ENCODE measurements at places on chromosomes 12 and 14.

DNA sequence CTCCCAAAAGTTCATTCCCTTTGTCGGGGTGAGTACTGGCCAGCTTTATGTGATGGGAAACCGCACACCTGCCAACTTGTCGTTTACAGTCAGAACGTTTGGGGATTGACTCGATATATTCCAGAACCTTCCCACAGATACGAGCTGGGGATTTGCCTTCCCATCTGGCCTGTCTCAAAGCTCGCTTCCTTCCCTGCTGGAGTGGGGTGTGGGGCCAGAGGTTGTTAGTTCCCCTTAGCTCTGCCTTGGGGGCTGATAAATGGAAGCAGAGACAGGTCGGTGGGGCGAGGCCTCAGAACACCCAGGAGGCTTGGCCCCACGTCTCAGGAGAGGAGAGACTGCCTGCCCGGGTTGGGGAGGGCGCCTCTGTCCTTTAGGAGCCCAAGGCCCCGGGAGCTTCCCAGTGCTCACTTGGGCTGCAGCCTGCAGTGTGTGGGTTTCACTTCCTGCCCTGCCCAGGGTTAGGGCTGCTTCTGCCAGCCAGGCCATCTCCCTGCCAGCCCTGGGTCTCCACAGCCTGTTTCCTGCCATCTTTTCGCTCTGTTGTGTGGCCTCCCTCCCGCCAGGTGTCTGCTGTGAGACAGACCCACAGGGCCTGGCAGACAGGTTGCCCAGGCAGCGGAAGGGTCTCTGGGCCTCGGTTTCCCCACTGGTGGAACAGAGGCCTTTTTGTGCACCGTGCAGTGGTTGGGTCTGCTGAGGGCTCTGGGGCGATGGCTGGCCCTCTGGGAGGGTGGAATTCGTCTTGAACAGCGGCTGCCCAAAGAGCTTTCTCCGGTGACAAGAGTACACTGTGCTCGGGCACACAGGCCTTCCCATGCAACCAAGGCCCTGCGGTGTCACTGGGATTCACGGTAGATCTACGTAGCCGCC lies 8.1 kb upstream of the TEX22 start:
- no peak for DNase-seq

DNA sequence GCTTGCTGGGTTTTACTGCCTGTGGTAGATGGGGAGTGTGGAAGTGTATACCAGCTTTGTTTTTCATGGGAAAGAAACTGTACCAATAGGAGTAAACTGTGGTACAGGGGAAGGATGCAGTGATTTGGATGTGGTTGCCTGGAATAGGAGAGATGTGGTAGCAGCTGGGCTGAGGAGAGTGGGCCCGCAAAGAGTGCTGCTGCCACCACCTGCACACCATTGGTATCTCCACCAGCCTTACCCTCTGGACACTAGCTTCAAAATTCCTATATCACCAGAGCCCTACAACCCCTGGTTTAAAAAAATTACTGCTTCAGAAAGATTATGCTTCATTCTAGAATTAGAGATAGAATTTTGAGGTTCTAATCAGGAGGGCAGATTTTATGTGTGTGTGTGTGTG lies 53.6 kb downstream of the AKAP6 start:
- DNase-seq: no peak

DNA sequence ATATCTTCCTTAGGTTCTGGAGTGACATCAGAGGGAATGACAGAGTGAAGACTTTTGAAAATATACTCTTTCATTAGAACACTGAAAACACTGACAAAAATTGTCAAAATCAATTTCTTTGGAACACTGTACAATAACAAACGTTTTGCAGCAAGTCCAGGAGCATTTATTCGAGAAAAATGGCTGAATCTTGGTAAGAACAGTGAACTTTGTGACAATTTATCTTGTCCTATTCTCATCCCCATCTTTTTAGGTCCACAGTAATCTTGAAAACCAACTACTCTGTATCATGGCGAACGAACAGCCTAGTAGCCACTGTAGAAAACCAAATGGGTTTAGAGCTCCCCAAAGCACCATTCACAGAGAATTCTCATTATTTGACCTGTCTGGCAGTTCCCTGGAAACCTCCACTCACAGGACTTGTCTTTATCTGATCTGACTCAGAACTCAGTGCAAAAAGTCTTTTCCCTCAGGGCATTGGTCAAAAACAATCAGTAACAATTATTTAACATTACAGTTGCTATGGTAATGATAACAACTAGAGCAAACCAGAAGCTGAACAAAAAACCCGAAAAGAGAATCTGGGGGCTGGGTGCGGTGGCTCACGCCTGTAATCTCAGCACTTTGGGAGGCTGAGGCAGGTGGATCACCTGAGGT lies 20.3 kb upstream of the PPP2R5E start:
- no peak for DNase-seq

DNA sequence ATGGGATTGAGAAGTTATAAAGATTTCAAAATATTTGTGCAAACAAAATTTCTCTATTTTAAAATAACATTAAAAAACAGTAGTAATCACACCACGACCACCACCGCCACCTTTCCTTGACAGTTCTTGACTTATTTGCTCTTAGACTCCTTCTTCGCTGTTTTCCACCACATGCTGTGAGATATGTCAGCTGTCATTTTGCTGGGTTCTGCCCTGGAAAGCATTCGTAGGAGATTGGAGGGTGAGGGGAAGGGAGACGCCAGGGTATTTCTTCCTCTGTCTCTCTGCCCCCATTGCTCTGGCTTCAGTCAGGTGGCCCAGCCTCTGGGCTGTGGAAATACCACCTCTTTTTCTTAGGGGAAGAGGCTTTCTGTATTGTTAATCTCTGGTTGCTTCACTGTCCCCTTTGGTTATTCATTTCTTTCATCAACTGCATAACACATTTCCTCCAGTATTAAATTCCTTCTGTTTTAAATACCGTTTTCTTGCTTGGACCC lies 186.2 kb downstream of the NEDD1 start:
- DNase-seq: no peak

- DNase-seq: no peak
These were observed 174.5 kb downstream of the DACT1 start for GRCh38 chr14:58812050-58812910.

GRCh38 chr12:4307593-4308333 lies 13.2 kb upstream of the TIGAR start:
- no peak for DNase-seq

GRCh38 chr12:99977550-99977949 lies 7.2 kb downstream of the ANKS1B start:
- no peak for DNase-seq

DNA sequence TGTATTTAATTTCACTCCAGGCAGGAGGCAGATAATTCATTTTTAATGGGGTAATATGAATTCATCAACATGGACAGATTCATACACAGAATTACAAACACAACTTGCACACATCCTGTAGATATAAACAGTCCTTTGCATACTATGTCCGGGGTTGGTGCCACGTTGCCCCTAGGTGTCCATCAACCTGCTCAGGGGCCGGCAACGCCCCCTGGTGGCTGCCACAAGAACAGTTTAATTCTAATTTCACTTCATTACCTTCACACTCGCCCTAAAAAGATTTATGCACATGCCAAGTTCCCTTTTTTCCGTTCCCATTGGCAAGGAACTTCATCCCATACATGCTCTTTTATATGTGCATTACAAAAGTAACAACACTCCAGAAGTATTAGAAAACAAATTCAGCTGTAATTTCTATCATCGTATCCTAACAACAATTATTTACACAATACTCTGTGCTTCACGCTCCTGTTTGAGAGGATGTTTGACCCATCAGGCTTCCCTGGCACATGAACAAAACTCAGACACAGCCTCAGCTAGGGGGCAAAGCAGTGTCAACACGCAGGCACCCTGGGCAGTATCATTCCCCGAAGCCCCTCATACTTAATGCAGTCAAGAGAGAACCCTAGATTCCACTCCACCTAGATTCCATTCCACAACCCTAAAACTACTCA lies 15.5 kb downstream of the MANSC1 start:
- no peak for DNase-seq

- no peak for DNase-seq
These were observed 58.8 kb downstream of the TTC7B start for GRCh38 chr14:90757452-90757851.

GRCh38 chr12:106774808-106775524 lies 484 bp downstream of the RIC8B start:
- DNase-seq: no peak

GRCh38 chr12:6768990-6769389 lies 2.8 kb downstream of the PTMS start:
- DNase-seq: no peak

GRCh38 chr14:35825968-35826217 lies 245 bp upstream of the BRMS1L start:
- DNase-seq: no peak

DNA sequence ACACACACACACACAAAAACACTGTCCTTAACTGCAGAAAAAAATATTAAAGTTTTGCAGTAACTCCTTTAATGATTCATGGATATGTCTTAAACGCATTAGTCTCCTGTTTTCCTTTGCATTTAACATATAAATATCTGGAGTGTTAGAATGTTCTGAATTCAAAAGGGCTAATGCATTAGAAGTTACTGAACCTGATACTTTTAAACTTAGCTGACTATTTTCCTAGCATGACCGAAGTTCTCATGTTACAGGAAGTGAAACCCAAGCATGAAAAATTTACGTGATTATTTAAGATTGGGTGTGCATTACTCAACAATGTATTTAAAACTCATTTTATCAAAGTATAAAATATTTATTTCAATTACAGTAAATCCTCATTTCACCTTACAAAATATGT lies 791.2 kb downstream of the FLRT2 start:
- no peak for DNase-seq

- no peak for DNase-seq
These were observed 148.5 kb upstream of the SEL1L start for GRCh38 chr14:81682134-81682533.

GRCh38 chr14:103846543-103847450 lies 578 bp downstream of the PPP1R13B start:
- DNase-seq: no peak

DNA sequence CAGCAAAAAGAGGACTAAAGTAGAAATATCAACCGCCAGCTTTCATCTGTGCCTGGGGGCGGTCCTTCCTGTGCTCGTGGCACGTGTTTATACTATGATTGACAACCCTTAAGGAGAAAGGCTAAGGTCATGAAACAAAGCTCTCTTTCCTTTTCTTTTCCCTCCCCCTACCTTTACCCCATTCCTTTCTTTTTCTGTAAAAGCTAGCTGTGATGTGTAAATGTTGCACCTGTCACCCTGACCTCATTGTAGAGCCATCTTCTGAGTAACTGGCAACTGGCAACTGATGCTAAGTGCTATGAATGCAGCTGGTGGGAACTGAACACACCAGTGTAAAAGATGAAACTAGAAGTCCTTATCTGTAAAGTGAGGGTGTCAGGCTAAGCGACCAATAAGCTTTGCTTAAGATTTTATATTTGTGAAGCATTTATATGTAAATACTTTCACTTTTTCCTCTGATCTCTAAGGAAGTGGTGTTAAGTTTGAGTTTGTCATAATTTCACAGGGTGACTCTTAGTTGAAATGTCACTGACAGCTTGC lies 102.8 kb upstream of the BCAT1 start:
- DNase-seq: no peak

GRCh38 chr12:11814374-11814773 lies 164.9 kb downstream of the ETV6 start:
- DNase-seq: no peak

DNA sequence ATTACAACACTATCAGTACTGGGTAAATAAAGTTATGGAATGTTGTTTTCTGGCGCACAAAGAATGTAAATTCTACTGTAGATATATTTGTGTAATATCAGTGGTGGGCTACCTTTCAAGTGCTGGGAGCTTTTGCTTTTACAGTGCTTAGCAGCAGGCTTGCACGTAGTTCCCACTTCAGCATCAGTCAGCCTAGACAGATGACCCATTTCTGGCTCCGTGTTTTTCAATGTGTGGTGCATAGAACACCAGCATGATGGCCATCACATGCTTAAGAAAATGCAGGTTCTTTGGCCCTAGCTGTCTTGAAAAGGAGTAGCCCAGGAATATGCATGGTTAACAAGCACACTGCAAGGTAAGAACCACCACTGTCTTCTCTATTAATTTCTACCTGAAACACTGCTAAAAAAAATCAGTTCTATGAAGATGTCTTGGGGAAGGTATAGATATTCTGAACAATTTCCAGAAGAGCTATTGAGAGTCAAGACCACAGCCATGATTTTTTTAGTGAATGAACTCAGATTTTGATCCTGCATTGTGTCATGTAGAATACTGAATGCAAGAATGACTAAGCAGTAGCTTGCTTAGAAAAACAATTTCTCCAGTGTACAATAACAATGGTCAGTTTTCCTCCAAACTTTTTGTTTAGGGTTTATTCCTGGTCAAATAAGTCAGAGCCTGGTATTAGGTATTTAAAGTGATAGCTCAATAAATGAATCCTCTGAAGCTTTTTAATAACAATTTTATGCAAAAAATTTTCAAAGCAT lies 195.7 kb downstream of the AKAP6 start:
- no peak for DNase-seq

DNA sequence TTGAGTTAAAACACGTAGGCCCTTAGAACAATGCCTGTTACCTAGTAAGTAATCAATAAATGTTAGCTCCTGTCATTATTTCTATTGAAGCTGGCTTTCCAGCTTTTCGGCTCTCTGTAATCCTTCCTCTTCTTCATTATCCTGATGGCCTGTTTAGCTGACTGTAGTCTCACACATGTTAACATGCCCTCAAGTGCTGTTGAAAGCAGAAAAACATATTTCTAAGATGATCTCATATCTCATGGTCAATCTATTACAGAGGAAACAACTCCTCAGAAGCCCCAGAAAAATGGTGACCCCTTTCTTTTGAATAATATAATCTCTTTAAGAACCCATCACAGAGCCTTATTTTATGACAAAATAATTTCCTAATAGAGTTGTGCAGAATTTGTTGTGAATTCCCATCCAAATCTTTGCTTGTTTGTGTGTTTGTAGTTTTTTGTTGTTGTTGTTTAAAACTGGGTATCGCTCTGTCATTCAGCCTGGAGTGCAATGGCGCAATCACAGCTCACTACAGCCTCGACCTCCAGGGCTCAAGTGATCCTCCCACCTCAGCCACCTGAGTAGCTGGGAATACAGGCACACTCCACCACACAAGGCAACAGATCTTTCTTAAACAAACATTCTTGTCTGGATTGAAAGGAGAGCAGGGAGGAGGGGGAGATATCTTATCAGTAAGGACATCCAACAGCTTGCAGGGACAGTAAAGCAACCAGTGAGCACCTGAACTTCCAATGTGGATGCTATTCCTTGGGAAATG lies 242.5 kb upstream of the CAND1 start:
- no peak for DNase-seq

GRCh38 chr14:82720946-82721345 lies 1187.3 kb upstream of the SEL1L start:
- DNase-seq: no peak

Data from stimulated activated CD4-positive, alpha-beta T cell treated with anti-CD3 and anti-CD28 coated beads, Interleukin-1b, Interleukin-23, amount 100 ng/mL, for 1 hour (primary cell).